ENCODE measurements at places on chromosomes 11 and 22. TPM values are rescaled to one million over a fixed set of nuclear protein-coding genes. Genes with fewer than 3 reads are reported as not detected.

DNA sequence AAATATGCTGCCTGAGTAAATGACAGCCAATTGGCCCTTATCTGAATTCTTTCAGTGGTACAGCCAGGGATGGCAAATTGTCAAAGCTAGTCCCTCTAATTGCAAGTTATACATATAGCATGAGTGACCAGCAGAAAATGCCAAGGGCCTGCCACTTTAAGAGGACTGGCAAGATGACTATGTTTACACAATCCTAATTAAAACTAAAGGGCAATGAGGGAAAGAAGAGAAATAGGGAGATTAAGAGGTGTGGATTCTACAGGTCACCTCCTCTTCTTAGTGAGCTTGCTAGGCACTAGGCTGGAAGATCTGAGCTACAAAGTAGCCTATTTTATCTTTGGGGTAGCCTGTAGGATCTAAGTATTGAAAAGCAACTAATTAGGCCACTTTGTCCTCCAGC lies 13.5 kb downstream of the NUMA1 start:
- no peak for DNase-seq

DNA sequence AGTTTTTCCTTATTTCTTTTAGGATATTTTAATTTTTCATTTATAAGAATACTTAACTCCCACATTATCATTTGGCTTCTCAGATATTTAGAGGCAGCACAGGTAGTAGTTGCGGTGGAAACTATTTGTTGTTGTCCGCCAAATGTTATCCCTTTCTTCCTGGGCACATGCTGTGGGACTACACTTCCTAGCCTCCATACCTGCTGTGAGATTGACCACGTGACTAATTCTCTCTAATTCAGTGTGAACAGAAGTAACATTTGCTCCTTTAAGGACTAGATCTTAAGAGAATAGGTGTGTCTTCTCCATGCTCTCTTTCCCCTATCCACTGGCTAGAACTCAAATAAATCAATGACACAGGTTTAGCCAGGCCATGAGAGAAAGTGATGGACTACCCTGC lies 136.5 kb downstream of the ATG16L2 start:
- no peak for DNase-seq

- DNase-seq, result peak; percentile 49
These were observed 33.8 kb upstream of the SLC35C1 start for GRCh38 chr11:45771193-45771565.

DNA sequence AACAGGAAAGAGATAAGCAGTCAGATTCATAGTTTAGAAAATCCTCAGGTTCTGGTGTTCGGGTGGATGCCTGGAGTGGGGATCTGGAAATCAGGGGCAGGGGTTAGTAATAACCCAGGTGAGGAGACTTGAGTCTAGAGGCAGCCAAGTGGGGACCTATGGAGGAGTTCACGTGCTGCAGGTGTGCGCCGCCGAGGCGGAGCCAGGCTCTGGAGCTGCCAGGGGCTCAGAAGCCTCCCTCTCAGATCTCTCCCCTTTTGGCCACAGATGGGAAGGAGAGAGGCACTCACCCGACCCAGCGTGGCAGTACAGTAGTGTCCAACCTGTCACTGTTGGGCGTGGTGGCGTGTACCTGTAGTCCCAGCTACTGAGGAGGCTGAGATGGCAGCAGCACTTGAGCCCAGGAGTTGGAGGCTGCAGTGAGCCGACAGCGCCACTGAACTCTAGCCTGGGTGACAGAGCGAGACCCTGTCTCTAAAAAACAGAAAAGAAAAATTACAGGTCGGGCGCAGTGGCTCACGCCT lies 27.5 kb downstream of the TXN2 start:
- DNase-seq, result no peak

The GRAP2 gene
- total RNA-seq, result not detected

GRCh38 chr22:50014053-50014501 lies 1.5 kb upstream of the IL17REL start:
- no peak for DNase-seq

- DNase-seq, result no peak
These were observed 45.6 kb downstream of the PTPRJ start for GRCh38 chr11:48025984-48026340.

DNA sequence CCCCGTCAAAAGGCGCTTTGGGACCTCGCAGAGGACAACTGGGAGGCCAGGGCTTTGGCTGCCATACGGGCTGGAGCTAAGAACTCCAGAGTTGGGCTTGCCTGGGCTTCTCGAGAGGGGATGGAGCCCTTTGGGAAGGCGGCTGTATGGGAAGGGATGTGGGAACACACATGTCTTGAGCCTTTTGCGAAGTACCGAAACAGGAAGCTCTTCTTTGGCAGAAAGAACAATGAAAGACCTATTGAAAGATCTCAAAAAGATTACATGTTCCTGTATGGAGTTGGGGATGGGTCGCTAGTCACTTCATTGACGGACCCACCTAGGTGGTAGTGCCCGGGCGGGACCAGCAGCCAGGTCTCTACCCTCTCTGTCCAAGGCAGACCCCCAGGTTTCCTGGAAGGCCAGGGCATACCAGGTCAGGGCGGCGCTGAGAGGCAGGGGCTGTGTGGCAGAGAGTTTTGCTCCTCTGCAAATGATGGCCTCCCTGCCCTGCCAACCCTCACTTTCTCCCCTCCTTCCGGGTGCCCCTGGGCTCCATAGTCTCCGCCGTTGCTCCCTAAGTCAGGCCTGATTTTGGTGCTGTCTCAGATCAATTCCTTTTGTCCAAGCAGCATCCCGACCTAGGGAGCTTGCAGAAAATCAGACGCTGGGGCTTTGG lies 1.0 kb downstream of the ST14 start:
- no peak for DNase-seq

GRCh38 chr11:108486828-108487227 lies 11.4 kb downstream of the POGLUT3 start:
- no peak for DNase-seq

GRCh38 chr22:25447067-25447685 lies 117.3 kb upstream of the GRK3 start:
- DNase-seq, result no peak

DNA sequence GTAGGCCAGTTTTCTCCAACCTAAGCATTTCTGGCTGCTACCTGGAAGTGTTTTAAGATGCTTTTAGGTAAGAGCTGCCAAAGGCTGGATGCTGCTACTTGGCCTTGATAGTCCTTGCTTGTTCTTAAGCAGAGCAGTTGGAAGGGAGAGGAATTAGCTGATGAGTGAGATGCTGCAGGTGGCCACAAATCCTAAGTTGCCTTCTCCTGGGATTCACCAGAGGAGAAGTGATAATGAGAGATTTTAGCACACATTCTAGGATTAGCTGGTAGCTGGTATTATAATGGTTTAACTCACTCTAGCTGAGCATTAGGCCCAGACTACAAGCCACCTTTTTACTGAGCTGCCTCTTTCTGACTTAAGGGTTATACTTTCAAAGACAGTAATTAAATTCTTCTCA lies 442.9 kb upstream of the RAG2 start:
- no peak for DNase-seq

- DNase-seq, result peak; percentile 84
These were observed at the start of gene POLD3 for GRCh38 chr11:74592441-74593362. Gene POLD3 (plus strand): TSS chr11:74592582. CDS start chr11:74592659, 77 bp downstream.

DNA sequence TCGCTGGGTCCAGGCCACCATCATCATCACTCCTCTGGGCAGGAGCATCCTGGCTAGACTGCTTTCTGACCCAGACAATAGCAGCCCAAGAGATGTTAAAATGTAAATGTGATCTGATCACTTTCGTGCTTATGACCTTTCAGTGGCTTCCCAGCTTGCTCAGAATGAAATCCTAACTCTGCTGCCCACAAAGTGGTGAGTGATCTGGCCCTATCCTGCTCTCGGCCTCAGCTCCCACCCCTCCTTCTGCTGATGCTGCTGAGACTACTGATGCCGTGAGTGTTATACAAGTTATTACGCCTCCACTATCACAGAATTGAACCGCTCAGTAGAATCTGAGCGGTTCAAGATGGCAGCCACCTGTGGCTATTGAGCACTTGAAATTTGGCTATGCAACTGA lies 26.2 kb downstream of the ELF5 start:
- no peak for DNase-seq

The OR52E8 gene
- total RNA-seq, result not detected

- DNase-seq, result no peak
These were observed 71.4 kb downstream of the CSNK2A3 start for GRCh38 chr11:11281626-11282025.

DNA sequence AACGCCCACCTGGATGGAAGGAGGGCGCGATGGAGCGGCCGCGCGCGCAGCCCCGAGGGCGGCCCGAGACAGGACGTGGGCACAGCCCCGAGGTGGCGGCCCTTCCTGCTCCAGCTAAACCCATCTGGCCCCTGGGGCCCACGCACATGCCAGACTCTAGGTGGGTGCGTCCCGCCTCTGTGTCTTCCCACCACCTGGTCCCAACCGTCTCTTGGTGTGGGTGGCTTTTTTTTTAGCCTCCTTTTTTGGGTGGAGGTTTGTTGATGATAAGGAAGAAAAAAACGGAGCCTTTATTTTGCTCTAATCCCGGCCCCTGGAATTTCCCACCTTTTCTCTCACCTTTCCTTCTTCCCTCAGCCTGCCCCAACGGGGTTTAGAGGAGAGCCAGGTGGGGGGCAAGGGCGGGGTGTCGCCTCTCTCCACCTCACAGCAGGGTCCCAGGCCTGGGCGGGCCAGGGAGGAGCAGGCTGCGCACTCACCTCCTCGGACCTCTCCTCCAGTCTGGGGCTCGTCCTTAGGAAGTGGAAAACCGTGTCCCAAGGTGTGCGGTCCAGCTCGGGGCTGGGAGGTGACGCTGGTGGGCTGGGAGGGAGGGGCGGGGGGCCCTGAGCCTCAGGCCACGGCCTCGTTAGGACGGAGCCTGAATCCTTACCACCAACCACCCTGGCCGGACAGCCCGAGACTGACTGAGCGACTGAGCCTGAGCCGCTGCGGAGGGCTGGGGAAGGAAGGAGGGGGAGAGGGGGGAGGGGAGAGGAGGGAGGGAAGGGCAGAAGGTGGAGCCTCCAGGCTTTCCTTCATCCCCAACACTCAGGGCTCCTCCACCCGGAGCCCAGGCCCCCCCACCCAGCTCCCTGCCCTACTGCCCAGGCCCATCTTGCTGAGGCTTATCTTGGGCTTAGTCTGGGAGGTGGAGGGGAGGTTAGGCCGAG lies at the start of gene SOX10:
Gene SOX10 (minus strand): TSS at position 696 of the 932 bp plus-strand sequence. CDS start 771 bp downstream, outside the sequence.
- DNase-seq, result no peak
